NCI-H748 treated with DMSO at 0.1 percent for 48 hours (cell line): ENCODE measurements at places on chromosomes 11 and 22.

- no peak for DNase-seq
Measured at GRCh38 chr11:128872594-128872993, 5.5 kb upstream of the KCNJ1 start.

DNA sequence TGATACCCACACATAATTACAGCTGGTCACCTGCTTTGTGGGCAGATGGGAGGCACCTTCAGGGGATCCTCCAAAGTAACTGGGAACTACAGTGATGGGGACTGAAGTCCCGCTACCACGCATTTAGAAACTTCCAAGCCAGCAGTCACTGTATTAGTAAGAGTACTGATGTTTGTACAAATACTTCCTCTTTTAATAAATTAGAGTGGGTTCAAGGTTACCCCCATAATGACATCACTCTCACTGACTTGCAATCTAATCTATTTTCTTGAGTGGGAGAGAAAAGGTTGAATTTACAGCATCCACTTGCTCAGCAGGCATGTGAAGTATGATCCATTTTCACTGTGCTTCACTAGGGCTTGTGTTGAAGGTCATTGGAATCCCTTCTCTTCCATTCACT is 72.1 kb upstream of the TIMP3 start:
- DNase-seq, result no peak

DNA sequence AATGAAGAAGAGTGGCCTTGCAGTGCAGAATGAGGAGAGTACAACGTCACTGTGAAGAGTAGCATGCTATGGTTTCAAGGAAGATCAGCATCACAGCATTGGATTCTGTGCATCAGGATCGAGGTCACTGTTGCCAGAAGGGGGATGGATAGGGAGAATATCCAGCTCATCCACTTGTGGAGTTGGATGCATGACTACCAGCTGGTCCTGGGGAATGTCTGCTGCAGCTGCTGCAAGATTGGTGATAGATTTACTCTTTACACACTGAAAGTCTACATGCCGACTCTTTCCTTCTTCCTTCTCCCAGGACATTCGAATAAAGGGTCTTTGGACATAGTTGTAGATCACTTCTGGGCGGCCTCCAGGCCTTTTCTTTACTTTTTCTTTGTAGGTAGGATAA is 74.3 kb downstream of the BTBD10 start:
- DNase-seq, result no peak

DNA sequence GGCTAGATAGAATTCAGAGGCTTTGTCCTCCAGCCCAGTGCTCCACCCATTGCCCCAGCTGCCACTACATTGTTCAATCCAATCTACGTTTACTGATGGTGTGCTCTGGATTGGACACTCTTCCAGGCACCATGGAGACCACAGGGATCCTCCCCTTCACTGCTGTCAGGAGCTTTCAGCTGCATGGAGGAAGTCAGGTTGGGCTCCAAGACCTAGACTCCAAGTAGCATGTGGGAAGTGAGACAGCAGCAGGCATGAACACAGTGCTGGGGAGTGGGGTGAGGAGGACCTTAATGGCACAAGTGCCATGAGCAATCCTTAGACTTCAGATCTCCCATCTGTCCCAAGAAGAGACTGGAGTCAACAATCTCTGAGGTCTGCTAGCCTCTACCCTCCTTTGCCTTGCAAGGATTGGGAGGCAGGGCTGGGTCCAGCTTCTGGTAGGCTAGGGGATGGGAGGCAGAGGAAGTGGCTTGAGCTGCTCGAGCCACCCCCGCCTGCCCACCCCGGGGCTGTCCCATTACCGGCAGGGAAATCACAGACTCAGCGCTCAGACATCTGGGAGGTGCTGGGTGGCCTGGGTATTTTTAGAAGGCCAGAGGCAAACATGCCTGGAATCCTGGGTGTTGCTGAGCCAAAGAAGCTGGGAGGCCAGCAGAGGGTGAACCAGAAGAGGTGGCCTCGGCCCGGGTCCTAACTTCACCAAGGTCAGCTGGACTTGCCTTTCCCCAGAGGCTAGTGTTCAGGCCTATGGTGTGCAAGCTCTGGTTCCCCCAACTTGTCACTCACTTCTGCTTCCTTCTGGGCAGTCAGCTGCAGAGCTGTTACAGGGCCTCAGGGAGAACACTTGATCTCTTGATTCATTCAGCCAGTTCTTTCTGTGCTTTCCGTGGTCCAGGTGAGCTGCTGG is 15.2 kb upstream of the FCHSD2 start:
- no peak for DNase-seq

GRCh38 chr11:63837739-63838138 is 1.2 kb upstream of the MARK2 start:
- no peak for DNase-seq

DNA sequence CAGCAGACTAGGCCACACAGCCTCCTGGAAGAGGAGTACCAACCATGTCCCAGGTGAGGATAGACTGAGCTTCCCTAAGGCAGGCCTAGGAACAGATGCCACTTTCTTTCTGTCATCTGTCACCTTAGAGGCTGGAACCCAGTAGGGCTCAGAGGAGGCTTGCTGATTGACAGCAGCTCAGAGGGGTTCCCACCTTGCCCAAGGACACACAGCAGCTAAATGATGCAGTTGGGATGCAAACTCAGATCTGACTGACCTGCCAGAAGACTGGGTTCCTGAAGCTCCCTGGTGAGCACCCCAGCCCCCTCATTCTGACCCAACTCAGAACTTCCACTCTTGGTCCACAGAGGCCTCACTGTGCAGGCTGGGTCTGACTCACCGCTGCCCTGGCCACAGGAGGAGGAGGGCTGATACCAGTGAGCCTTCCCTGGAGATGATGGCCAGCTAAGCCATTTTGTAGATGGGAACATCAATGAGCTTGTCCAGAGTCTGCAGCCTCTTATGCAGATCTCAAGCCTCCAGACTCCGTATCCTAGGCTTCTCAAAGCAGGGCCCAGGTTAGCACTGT is 14.0 kb downstream of the CAPN5 start:
- no peak for DNase-seq

DNA sequence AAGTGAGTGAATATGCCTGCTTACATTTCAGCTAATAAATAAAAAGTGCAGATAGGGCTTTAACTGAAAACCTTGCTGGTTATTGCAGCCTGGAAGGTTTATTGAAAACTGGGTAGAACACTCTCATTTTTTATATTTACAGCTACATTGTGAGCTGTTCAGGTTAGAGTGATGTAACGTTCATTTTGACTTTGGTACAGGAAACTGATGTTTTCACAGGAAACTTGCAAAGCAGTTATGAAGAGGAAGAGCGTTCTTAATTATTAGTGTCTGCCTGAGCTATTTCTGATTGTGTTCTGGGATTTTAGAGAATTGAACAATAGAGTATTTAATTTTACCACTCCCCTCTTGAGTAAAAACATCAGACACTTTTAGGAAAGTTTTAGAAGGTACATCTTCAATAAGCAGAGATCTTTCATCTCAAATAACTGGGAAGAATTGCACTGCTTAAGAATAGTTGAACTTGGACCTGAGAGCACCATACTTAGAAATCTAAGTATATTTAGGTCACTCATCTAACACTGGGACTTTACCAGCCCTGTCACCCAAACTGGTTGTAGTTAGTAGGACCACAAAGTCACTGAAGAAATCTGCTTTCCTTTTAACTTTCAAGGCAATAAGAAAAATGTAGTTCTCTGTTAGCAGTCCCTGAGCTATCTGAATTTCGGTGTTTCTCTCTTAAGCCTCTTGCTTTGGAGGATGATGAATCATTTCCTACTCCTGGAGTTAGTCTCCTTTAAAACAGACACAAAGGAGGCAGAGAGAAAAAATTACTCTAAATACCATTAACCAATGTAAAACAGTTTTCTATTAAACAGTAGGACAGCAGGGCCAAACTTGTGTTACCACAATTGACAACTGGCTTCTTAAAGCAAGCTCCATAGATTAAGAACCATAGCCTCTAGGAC is 128.6 kb upstream of the DDI1 start:
- DNase-seq, result no peak

DNA sequence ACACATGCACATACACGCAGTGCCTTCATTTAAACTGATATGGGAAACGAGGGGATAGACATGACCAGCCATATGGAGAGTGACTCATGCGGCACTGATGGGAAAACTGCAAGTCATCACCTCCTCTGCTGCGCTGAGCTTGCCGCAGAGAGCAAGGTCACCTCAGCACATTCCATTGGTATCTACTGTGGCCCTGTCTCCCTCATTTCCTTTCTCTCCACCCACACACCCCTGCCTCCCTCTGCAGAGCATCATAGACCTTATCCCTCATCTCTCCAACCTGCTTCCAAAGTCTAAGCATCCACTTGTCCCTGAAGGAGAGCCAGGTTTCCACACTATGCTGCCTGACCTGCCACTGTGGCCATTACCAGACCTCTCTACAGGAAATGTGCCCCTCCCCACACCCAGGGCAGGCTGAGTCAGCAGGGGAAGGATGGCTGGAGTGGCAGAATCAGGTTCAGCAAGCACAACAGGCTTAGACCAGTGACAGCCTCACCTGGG is 116.9 kb upstream of the SNX19 start:
- DNase-seq, result no peak

DNA sequence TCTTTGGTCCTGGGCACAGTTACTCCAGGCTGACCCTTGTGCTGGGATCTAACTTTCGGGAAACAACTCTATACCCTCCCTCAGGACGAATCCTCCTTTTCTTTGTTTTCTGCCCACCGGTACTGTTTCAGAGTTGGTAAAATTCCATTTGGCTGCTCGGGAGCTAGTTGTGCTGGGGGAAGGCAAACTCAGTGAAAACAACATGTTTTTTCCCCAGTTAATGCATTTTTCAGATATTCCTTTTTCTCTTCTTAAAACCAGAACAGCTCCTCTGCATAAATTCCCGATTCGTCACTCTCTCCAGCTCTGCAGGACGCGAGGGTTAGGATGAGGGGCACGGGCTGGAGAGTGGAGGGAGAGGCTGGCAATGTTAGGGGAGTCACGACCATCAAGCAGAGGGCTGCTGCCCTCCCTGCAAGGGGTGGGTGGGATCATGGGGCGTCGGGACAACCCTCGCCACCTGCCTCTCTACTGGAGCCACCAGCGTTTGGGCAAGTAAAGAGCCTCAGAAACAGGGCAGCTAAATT is 31.3 kb downstream of the LRRC10B start:
- DNase-seq, result no peak

- DNase-seq, result peak; percentile 48
Measured at GRCh38 chr11:31240340-31240904, 129.1 kb downstream of the DCDC1 start.

DNA sequence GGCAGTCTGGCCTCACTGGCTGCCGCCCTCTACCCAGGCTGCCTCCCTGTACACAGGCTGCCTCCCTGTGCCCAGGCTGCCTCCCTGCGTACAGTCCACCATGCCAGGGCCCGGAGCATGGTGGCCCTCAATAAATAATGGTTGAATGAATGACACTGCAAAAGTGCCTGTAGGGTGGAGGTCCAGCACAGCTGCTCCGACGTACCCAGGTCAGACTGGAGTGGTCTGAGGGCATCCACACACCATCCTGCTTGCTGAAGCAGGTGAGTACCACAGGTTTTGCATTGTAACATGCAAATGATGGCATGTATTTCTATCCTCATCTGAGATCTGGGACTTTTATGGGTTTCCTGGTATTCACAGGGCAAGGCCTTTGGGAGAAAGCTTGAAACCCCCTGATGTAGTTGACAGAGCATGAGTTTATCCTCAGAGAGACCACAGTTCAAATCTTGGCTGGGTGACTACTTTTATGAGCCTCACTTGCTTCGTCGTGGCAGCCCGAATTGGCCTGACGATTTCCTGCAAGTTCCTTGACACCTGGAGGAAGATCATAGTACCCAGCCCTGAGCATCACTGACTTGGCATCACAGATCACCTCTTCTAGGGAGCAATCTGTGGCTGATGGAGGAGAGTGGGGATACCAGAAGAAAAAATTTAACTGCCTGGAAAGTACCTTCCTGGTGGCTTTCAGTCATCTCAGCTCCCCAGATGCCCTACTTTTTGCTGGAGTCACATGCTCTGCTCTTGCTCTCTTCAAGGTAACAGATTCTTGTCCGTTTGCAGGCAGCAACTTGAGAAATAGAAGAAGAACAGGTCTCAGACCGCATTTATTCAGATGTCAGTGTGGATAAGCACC is 16.0 kb upstream of the CYB5R3 start:
- no peak for DNase-seq

GRCh38 chr11:67288452-67289225 is 464 bp upstream of the ANKRD13D start:
- DNase-seq, result peak; percentile 72

GRCh38 chr22:48068323-48068885 is 1306.0 kb downstream of the TBC1D22A start:
- no peak for DNase-seq

GRCh38 chr11:127042445-127042844 is 41.9 kb upstream of the KIRREL3 start:
- no peak for DNase-seq

DNA sequence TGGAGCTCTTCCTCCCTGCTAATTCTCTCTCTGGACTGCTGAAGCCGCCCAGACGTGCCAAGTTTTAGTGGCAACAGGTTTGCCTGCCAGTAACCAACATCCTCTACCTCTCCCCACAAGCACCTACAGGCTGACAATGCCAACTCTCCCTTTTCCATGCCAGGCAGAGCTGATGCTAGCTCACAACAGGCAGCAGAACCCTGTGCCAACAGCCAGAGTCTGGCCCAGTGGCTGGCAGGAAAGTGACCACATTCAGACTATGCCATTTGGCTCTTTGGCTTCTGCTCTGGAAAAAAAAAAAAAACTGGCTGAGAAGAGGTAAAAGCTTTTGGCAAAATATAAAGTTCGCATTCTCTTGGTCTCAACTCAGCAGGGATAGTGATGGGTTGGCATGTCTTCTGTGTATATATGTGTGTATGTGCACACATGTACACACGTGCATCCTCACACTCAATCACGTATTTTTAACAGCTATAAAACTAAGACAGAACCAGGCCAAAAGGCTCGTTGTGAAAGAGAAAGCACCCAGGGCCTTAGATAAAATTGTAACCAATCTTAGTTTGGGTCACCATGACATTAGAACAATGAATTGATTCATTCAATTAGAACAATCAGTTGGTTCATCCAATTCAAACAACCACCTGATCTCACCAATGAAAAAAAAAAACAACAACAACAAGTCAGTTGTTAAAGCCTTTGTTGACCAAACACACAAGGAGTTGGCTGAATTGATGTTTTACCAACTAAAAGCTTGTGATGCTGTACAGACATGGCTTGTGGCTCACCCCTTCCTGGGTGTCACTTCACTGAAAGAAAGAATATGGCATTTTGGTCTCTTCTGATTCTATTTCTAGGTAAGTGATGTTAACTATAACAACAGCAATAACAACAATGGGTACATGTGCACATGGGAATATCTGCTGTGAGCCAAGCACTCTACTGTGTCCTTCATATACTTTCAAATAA is 48.6 kb downstream of the TRIM29 start:
- no peak for DNase-seq

DNA sequence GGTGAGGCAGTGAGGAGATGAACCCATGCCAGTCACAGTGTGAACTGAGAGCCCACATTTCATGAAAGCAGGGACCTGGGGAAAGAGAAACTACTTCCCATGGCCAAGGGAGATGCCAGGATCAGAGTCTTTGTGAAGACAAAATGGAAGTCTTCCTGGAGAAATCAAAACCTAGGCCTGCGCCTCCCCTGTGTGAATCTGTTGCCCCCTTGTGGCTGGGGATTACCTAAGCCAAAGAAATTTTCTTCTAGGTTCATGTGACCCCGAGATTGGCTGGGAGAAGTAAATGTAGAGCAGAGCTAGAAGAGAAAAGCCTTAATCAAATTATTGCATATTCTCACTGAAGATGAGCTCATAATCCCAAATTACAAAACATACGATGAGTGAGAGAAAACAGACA is 1075.3 kb downstream of the TBC1D22A start:
- peak; percentile 16 for DNase-seq
